ENCODE measurements at places on chromosomes 13 and 19.
A peak's percentile ranks its signal among the peaks of the same experiment; 100 is the strongest.

DNA sequence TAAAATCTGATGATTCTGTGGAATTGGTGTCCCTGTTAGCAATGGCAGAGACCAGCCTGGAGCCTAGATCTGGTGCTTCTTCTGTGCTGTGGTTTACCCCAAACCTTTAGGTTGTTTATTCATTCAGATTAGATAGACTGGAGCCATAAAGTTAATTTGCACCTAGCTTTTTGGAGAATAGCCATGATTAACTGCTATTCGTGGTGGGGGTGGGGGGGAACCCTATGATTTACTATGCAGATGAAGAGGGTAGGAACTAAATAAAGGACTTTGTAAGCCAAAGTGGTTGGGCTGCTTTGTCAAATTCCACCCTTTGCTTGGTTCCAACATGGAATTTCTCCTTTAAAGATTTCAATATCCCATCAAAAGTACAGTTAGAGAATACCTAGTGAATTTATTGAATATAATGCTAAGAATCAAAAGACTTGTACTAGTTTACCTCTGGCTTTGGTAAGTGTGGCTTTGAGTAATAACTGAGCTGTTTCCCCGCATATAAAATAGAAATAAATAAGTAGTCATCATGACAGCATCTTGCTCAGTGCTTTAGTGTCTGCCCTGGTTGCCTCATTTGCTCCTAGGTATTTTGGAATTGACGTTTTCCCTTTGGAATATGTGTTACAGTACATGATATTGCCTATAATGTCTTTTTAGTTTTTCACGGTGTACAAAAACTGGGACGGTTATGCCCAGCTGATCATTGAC lies 27.6 kb downstream of the SKA3 start:
- H3K27me3 ChIP-seq: no peaks in the 10 kb centered on the region
- H3K4me1 ChIP-seq: peaks cover 9% of the 10 kb centered on the region
- H3K36me3 ChIP-seq: peaks cover 10% of the 10 kb centered on the region
- DNase-seq: no peak
- peak overlapping the region; percentile 24 for H3K27ac ChIP-seq

- no peak overlapping the region for H3K4me3 ChIP-seq
- no peaks in the 10 kb centered on the region for H3K4me1 ChIP-seq
- H3K27me3 ChIP-seq: no peaks in the 10 kb centered on the region
- H3K27ac ChIP-seq: no peak overlapping the region
- no peak for DNase-seq
- H3K36me3 ChIP-seq: no peaks in the 10 kb centered on the region
Observed at GRCh38 chr13:44894001-44894770, 95.1 kb downstream of the NUFIP1 start.

DNA sequence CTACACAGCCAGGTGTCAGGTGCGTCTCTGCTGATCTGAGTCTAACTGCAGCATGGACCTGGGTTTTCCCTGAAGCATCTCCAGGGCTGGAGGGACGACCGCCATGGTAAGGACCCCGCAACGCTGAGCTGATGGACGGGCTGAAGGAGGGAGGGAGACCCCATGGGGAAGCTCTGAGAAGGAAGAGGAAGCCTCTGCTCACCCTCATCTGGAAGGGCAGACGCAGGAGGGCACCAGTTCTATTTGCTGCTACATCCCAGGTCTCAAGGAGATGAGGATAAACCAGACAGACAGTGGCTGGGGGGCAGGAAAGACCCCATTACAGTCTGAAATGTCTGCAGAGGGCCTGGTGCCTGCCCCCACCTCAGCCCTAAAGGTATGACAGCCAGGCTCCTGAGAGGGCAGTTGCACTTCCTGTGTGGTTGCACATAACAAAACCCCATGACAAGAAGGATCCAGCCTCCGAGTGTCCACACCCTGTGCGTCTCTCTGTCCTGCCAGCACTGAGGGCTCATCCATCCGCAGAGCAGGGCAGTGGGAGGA lies at the start of gene LILRA2:
LILRA2 (plus strand) TSS at position 461 of the 543 bp plus-strand sequence. CDS start 89 bp downstream, outside the sequence.
- H3K27ac ChIP-seq: no peak within 1 kb of the TSS
- H3K27me3 ChIP-seq: no peaks in the 10 kb centered on the region
- no peaks in the 10 kb centered on the region for H3K4me1 ChIP-seq
- H3K4me3 ChIP-seq: no peak within 1 kb of the TSS
- no peak for DNase-seq

DNA sequence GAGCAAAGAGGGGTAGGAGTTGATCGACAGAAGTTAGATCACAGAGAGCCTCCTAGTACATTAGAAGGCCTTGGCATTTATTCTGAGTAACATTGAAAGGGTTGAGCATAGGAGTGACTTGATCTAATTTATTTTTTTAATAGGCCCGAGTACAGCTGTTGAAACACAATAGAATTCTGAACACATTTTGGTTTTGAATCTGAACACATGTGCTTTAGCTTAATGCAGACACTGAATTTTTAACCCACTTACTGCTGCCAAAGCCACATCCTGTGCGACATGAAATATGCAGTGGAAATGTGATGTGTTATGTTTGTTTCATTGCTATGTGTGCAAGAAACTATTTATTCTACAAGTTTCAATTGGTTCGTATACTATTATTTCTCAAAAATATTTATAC lies 1505.9 kb downstream of the PCDH9 start:
- H3K36me3 ChIP-seq: no peaks in the 10 kb centered on the region
- no peak overlapping the region for H3K27ac ChIP-seq
- peaks cover 3% of the 10 kb centered on the region for H3K4me1 ChIP-seq
- H3K27me3 ChIP-seq: no peaks in the 10 kb centered on the region

DNA sequence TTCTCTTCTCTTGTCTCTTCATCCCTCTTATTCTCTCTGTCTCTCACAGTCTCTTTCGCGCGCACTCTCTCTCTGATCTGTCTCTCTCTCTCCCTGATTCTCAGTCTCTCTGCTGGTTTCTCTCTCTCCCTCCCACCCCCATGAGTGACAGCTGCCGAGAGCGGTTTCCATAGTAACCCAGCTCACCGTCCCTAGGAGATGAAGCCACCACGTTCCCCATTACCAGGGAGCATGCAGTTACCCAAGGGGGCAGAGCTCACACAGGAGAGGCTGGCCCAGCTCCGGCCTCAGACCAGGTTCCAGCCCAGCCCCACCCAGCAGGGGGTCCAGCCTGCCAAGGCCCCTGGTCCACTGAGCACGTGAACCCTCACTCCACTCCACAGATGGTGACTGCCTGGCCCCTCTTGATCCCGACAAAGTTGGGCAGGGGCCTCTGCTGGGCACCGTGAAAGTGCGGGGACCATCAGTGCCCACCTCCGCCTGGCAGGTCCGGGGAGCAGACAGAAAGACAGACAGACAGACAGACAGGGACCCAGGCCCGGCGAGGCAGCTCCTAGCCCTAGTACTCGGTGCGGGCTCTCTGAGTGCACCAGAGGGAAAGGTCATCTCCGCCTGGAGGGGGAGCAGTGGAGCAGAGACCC lies 50.6 kb downstream of the CELF5 start:
- H3K4me1 ChIP-seq: peaks cover 3% of the 10 kb centered on the region
- no peaks in the 10 kb centered on the region for H3K36me3 ChIP-seq
- no peak overlapping the region for H3K27ac ChIP-seq
- peaks cover 27% of the 10 kb centered on the region for H3K27me3 ChIP-seq

- no peak overlapping the region for H3K27ac ChIP-seq
- no peak for DNase-seq
- H3K4me1 ChIP-seq: peaks cover 5% of the 10 kb centered on the region
Observed at GRCh38 chr19:49456326-49456725, 3.3 kb downstream of the ALDH16A1 start.

DNA sequence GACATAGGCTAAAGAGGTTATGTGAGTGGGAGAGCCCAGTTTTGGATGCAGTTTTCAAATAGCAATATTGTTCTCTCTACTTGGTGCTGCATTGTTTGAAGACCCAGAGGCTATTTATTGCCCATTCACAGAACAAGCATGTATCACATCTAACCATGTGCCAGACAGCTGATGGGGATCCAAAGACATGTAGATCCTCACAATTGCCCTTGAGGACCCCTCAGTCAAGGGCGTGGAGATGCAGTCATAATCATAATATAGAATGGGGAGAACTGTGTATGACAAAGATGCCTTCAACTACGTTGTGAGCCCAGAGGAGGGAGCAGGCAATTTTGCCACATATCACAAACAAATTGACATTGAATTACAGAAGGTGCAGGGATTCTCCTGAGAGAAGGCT lies 70.5 kb downstream of the NHLRC3 start:
- no peak overlapping the region for H3K27ac ChIP-seq
- H3K4me1 ChIP-seq: no peaks in the 10 kb centered on the region
- no peaks in the 10 kb centered on the region for H3K36me3 ChIP-seq
- H3K4me3 ChIP-seq: no peak overlapping the region
- DNase-seq: no peak

- H3K27me3 ChIP-seq: no peaks in the 10 kb centered on the region
- H3K4me3 ChIP-seq: no peak overlapping the region
- no peaks in the 10 kb centered on the region for H3K36me3 ChIP-seq
- no peak for DNase-seq
- H3K4me1 ChIP-seq: no peaks in the 10 kb centered on the region
Observed at GRCh38 chr13:43544631-43545030, 242.1 kb downstream of the ENOX1 start.

DNA sequence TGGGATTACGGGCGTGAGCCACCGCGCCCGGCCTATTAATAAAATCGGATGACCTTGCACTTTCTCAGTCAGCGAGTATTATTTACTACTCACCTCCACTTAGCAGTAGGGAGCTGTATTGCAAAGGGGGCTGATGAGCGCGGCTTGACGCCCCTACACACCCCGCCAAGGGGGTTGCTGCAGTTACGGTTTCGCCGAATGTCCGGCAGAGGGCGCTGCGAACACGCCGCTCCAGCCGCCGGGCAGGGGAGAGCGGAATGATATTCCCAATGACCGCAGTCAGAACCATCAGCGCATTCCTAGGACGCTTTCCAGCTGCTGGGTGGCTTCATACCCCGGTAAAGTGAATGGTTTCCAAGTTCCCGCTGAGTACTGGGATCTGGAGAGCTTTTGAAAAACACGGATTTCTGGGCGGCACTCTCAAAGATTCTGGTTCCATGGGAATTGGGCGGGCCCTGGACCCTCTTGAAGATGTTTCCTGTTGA lies 30.0 kb upstream of the TPT1 start:
- no peaks in the 10 kb centered on the region for H3K27me3 ChIP-seq
- DNase-seq: peak; percentile 80
- no peak overlapping the region for H3K4me3 ChIP-seq
- H3K4me1 ChIP-seq: peaks cover 10% of the 10 kb centered on the region

- H3K27me3 ChIP-seq: no peaks in the 10 kb centered on the region
- no peak overlapping the region for H3K4me3 ChIP-seq
- no peak for DNase-seq
- no peaks in the 10 kb centered on the region for H3K36me3 ChIP-seq
- H3K27ac ChIP-seq: no peak overlapping the region
Observed at GRCh38 chr19:21454901-21455300, 50.5 kb upstream of the ZNF429 start.

GRCh38 chr13:93865235-93865634 lies 614.2 kb downstream of the DCT start:
- H3K27ac ChIP-seq: no peak overlapping the region
- no peaks in the 10 kb centered on the region for H3K36me3 ChIP-seq
- no peak overlapping the region for H3K4me3 ChIP-seq

GRCh38 chr19:15412832-15413231 lies 6.0 kb downstream of the AKAP8L start:
- DNase-seq: no peak
- H3K4me1 ChIP-seq: peaks cover 7% of the 10 kb centered on the region
- H3K27ac ChIP-seq: no peak overlapping the region
- H3K36me3 ChIP-seq: peaks cover 15% of the 10 kb centered on the region
- H3K27me3 ChIP-seq: no peaks in the 10 kb centered on the region

DNA sequence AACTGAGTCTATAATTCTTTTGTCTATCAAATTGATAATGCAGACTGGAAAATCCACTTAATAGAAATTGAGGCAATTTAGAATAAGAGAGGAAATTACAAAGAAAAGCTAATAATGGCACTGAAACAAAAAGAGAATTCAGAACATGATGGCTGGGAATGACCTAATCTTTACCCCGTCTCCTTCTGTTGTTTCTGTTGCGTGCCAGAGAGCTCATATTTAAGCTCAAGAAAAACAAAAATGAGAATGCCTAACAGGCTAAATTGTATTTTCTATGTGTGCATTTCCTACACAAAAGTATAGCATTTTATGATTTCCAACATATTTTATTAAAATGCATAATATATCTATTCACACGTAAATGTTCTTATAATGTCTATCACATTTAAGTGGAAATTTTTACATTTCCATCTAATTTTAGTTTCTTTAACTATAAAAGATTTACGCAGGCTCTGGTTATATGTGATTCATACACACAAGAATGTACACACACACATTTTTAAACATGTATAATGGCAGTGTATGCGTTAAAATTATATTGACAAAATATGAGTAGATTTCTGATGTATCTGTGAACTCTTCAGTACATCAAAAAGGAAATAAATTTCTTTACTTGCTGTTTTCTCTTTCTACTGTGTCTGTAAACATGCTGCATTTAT lies 432.3 kb downstream of the SLITRK6 start:
- H3K4me3 ChIP-seq: no peak overlapping the region
- H3K36me3 ChIP-seq: no peaks in the 10 kb centered on the region
- DNase-seq: no peak
- H3K27ac ChIP-seq: no peak overlapping the region

DNA sequence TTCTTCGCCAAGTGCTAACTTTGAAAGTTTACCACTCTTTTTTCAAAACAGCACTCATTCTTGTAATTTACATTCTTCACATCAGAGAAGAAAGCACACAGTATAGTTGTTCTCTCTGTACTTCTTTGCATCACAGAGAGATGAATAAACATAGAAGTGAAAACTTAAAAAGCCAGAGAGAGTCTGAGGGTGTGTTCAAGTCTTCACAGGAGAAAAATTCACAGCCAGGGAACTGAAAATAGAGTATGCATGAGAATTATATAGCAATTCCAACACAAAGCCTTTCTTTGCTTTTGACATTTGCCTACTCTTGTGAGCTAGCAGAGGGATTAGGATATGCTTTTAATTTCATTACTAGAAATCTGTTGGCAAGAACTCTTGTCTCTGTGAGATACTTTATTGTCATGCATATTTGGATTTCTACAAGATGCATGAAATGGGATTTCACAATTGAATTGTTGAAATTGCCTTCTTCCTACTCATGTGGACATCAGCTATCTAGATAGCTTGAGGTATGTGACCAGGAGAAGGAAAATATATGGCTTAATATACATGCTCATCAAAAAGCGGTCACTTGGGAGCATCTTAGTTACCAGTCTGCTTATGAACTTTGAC lies 166.1 kb downstream of the SLC7A1 start:
- peaks cover 52% of the 10 kb centered on the region for H3K27me3 ChIP-seq
- H3K36me3 ChIP-seq: no peaks in the 10 kb centered on the region
- H3K4me3 ChIP-seq: no peak overlapping the region
- H3K27ac ChIP-seq: no peak overlapping the region
- DNase-seq: no peak

- H3K27me3 ChIP-seq: peaks cover 2% of the 10 kb centered on the region
- no peaks in the 10 kb centered on the region for H3K36me3 ChIP-seq
- DNase-seq: no peak
- no peak overlapping the region for H3K27ac ChIP-seq
- no peak overlapping the region for H3K4me3 ChIP-seq
- peaks cover 3% of the 10 kb centered on the region for H3K4me1 ChIP-seq
Observed at GRCh38 chr19:33773704-33774624, 22.7 kb upstream of the KCTD15 start.

- H3K27me3 ChIP-seq: no peaks in the 10 kb centered on the region
- H3K4me3 ChIP-seq: no peak overlapping the region
- no peaks in the 10 kb centered on the region for H3K4me1 ChIP-seq
- H3K36me3 ChIP-seq: no peaks in the 10 kb centered on the region
Observed at GRCh38 chr13:32446773-32447465, 19.0 kb upstream of the N4BP2L1 start.

GRCh38 chr13:49560270-49561061 lies 24.9 kb downstream of the RCBTB1 start:
- DNase-seq: no peak
- no peak overlapping the region for H3K4me3 ChIP-seq
- no peak overlapping the region for H3K27ac ChIP-seq
- no peaks in the 10 kb centered on the region for H3K27me3 ChIP-seq

- peak overlapping the region; percentile 13 for H3K27ac ChIP-seq
- H3K4me1 ChIP-seq: peaks cover 15% of the 10 kb centered on the region
- peak; percentile 63 for DNase-seq
Observed at GRCh38 chr13:33537026-33537425, 251.5 kb upstream of the STARD13 start.
